ENCODE measurements at places on chromosomes 7 and 10. TPM values are rescaled to one million over a fixed set of nuclear protein-coding genes. Genes with fewer than 3 reads are reported as not detected.

DNA sequence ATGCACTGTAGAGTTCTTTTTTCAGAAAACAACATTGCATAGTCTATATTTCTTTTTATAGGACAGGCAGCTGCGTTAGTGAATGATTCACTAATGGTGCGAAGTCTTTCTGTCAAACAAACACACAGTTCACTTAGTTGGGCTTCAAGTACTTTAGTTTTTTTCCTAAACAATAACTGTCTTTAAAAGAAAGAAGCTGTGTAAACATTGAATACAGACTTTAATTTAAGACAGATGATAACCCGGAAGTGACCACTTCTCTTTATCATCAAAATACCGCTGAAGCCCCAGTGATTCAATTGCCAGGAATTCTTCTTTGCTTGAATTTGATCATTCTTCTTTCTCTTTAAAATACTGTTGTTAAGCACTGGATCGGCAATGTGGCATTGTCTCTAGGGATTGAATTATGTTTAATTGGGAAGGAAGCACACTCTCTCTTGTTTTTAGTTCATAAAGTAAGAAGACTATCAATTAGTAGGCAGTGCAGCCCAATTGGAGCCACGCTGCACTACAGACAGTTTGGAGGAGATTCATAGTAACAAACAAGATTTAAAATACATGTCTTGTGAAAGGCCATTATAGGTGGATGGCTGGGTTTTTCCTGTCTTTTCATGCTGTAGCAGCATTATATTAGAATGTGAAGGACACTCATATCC, 30.4 kb downstream of the CNTNAP2 start:
- DNase-seq, result no peak

DNA sequence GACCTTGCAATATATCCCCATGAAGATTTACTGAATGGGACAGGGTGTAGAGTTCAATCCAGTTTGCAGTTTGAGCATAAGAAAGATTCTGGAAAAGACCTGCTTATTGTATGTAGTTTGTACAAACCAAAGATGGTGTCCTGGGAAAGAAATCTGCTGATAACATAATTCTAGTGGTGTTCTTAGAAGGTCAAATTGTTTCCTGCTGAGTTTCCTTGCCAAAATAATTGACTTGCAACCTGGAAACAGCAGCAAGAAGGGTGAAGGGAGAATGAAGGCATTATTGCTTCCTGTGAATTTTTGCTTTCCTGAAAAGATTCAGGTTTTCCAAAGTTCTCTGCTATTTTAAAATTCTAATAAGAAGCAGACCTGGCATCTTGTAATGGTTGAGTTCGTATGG, 222.9 kb downstream of the KIF20B start:
- DNase-seq, result no peak

DNA sequence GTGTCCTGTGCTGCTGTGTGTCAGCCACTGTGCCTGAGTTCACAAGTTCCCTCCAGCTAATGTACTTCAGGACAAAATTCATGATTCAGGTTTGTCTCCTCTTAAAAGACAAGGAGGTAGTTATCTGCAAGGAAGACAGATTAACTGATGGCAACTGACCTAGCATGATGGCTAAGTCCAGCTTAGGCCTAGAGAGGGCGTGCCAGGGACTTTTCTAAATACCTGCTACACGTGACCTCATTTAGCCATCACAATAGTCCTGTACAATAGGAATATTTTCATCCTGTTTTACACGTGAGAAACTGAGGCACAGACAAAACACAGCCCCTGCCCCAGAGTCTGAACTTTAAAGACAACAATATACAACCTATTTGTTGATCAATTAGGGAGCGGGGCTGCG, 275.7 kb downstream of the XPNPEP1 start:
- DNase-seq, result no peak

DNA sequence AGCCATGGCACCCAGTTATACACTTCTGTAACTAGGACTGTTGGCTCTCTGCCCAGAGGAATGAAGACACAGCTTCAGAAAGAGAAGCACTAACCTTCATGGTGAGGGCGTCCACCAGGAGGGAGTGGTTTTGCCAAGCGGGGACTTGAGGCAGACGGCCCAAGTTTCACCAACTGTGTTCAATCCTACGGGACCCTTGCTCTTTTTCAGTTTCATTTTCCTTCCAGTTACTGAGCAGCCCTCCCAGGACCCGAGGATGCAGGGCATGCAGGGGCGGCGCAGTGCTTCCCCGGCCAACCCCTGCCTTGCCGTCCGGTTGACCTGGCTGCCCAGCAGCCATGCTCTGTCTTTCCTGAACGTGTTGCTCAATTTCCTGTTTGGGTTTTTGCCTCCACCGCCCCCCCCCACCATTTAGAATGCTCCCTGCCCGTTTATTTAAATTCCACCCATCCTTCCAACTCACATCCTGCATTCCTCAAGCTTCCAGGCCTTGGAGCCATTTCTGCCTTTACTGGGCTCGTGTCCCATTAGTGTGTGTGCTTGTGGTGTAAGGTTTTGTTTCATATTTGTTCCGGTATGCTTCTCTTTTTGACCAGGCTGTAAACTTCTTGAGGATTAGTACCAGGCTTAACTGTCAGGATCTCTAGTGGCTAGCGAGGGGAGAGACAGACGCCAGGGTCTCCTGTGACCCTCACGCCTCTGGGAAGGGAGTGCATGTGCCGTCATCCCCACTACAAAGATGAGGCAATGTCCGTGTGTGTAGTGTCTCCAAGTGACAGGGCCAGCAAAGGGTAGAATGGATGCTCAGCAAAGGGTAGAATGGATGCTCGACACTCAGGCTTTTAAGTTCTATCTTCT, 31.6 kb downstream of the IL15RA start:
- peak; percentile 89 for DNase-seq

- no peak for DNase-seq
Observed at GRCh38 chr10:451021-451471, 238.4 kb downstream of the DIP2C start.

GRCh38 chr10:47176903-47177868, 122.8 kb upstream of the GDF10 start:
- DNase-seq, result no peak

DNA sequence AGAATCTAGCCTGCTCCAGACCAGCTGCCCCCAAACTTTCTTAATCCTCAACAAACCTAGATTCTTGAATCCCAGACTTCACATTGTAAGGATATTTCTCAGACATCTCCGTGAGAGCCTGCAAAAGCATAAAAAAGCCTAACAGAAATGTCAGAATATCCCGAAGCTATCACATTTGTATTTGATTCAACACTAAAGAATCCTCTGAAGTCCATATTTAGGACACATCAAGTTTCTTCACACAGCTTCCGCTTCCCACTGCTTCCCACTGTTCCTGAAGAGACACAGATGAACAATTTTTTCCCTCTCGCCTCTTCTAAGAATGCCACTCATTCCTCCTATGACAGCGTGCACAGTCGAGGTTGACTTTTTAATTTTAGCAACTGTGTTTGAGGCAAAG, 396.2 kb upstream of the IGFBP3 start:
- no peak for DNase-seq

DNA sequence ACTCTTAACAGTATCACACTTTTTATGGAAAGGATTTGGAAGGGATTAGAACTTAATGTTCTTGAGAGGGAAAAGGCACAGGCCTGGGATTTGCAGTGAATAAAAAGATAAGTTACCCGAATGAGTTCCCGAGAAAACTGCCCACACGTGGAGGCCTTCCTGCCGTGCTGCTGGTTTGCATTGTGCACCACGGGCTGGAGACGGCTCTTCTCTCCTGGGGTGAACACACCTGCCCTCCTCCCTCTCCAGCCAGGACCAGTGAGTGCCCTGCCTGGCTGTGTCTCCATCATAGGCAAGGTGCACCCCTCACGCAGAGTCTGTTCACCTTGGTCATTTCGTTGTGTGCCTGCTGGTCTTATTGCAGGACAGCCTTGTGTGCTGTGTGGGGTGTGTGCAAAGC, 336.3 kb upstream of the SHH start:
- no peak for DNase-seq

DNA sequence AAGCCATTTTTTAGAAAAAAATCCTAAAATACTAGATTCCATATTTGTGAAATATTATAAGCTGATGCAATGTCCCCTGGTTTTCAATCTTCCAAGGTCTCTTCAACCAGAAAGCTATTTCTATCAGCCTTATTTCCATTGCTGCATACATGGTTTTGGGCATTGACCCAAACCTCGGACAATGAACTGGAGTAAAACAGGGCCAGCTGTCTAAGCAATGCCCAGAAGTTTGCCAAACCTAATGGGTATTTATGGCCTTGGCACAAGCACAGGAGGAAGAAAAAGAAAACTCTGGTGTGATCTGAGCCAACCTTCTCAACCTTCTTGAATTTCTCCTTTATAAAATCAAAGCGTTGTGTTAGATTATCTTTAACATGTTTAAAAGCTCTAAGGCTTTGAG, 402.3 kb downstream of the DNAJB9 start:
- peak; percentile 9 for DNase-seq

- DNase-seq, result no peak
Observed at GRCh38 chr10:22536620-22537019, 177.8 kb downstream of the PIP4K2A start.

- DNase-seq, result no peak
Observed at GRCh38 chr7:2383543-2384274, 19.7 kb upstream of the CHST12 start.

- DNase-seq, result no peak
Observed at GRCh38 chr10:13830385-13830784, 243.6 kb downstream of the PRPF18 start.

DNA sequence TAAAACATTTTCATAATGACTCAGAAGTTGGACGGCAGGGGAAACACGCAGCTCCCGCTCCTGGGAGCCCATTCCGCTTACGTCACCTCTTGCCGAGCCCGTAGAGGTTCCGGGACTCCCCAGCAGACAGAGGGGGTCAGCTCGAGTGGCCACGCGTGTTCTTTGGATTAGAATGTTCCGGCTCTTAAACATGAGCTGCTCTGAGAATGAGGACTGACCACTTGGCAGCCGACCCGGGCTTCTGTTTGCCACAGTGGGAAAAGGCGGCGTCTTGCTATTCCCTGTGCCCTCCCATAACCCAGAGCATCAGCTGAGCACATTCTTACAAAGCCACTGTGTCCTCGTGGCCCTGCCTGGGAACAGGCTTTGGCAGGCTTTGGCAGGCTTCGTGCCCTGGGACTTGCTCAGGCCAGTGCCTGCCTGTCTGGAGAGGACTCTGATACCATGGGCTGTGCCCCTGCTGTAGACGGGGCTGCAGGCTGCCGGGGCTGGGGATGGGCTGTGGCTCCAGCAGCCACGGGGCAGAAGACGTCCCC, 40.1 kb downstream of the PFKP start:
- DNase-seq, result peak; percentile 96

GRCh38 chr10:43355749-43356371, 15.6 kb upstream of the FXYD4 start:
- peak; percentile 68 for DNase-seq

The NACAD gene
- not detected for total RNA-seq

The ACHE gene
- not detected for total RNA-seq

The SAMD9L gene
- total RNA-seq, result 3.8 TPM

The PPP1R3C gene
- 16.0 TPM for total RNA-seq

The CPN1 gene
- total RNA-seq, result not detected

The ZEB1 gene
- total RNA-seq, result 32.4 TPM

The PLEKHA1 gene
- total RNA-seq, result 13.2 TPM

The ARHGAP22 gene
- total RNA-seq, result 23.2 TPM

The GBX1 gene
- not detected for total RNA-seq

The RPEL1 gene
- not detected for total RNA-seq

The FGFBP3 gene
- not detected for total RNA-seq
